ENCODE measurements at places on chromosomes 6 and 20.

DNA sequence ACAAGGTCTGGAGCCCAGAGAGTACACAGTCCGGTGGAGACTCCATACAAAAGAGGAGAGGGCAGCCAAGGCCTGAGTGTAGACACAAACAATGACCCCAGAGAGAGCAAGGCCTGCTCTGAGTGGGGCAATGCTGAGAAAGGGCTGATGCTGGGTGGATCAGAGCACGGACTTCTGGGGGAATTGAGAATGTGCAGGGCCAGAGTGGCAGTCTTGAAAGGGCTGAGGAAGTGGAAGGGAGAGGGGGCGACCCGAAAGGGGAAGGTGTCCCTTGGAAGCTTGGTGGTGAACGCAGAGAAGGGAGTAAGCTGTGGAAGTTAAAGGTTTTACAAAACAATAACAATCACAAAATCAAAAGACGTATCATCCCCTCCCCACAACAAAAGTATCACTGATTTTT, 12.0 kb upstream of the GRM4 start:
- no peak for DNase-seq

GRCh38 chr6:15893556-15894253, 230.9 kb upstream of the DTNBP1 start:
- DNase-seq: peak; percentile 76

- DNase-seq: peak; percentile 10
Observed at GRCh38 chr6:32627831-32628230, 9.4 kb upstream of the HLA-DQA1 start.

- DNase-seq: no peak
Observed at GRCh38 chr6:85096976-85097375, 332.6 kb upstream of the TBX18 start.

DNA sequence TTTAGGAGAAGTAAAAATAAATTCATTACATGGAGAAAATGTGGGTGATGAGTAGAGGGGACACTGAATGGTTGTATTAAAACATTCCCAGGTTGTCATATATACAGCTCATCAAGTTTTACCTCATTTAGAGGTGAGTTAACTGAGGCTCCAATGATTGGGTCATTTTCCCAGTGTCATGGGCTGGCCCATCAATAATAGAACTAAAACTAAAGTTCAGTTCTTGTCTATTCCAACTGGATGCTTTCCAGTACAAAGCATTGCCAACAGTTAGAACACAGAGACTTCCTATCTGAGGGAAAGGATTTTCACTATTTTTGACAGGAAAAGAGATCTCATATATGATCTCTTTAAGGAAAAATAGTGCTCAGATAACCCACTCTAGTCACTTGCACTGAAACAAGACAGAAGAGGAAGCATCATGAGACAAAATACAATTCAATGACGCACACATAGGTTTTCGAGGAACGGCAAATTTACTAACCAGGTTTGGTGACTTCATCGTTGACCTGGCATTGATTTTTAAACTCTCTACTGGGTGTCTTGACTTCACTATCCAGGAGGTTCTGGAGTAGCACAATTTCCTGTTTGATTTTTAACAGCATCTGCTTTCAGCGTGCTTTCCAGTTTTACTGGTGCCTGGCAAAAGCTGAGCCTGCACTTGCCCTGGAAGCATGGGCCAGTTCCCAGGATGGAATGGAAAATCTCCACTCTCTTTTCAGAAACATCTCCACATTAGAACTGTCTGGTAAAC, 195.5 kb upstream of the FBXL4 start:
- DNase-seq: no peak

GRCh38 chr6:12419631-12420272, 129.6 kb downstream of the EDN1 start:
- no peak for DNase-seq

DNA sequence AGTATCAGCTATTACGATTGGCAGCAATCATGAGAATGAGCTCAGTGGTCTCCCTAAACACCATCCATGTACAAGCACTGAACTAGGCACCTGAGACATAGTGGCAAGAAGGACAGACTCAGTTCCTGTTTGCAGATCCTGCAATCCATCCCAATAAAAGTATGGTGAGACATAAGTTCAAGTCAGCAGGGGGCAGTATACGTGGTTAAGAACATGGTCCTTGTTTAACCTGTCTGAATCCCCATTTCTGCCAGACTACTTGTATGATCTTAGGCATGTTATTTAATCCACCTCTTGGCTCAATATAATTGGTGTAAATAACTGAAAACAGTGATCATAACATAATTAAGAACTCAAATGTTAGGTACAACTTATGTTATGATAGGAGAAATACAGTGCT, 33.2 kb upstream of the PNISR start:
- DNase-seq: peak; percentile 25

DNA sequence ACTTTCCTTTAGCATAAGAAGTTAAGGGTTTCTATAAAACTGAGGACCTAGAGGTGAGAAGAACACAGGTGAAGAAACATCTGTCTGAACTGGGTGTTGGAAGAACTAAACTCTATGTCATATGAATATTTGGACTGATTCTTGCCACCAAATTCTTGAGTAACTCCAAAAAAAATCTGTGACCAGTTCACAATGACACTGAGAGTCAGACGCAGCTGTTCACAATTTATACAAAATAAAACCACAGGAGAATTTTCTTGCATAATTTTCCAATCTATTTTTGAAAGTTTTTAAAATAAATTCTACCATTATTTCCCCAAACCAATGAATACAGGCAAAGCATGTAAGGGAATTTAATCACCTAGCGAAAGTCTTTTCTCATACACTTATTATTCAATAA, 148.1 kb upstream of the TCF21 start:
- no peak for DNase-seq

GRCh38 chr20:62461157-62461556, 14.6 kb downstream of the GATA5 start:
- DNase-seq: no peak

DNA sequence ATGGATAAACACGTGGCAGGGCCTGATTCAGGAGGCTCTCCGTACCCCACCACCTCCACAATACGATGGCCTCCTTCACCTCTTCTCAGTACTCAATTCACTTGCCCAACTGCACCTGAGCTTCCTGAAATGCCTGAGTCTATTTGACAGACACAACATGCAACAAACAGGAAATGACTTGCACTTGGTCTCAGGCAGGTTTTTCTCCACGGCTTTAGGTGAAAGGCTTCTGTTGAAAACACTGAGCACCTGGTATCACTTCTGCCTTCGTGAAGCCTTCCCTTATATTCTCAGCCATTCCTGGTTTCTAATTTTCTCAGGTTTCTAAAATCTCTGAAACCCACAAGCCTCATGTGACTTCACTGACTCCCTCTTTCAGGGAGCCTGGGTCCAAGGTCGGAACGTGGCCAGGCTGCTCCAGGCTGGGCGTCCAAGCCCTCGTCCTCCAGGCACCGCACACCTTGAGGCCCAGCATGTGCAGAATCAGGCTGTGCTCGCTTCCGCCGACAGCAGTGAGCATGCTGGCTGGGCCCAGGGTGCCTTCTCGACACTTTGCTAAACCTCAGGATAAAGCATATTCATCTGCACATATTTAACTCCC, 34.7 kb downstream of the TAF4 start:
- DNase-seq: peak; percentile 41

DNA sequence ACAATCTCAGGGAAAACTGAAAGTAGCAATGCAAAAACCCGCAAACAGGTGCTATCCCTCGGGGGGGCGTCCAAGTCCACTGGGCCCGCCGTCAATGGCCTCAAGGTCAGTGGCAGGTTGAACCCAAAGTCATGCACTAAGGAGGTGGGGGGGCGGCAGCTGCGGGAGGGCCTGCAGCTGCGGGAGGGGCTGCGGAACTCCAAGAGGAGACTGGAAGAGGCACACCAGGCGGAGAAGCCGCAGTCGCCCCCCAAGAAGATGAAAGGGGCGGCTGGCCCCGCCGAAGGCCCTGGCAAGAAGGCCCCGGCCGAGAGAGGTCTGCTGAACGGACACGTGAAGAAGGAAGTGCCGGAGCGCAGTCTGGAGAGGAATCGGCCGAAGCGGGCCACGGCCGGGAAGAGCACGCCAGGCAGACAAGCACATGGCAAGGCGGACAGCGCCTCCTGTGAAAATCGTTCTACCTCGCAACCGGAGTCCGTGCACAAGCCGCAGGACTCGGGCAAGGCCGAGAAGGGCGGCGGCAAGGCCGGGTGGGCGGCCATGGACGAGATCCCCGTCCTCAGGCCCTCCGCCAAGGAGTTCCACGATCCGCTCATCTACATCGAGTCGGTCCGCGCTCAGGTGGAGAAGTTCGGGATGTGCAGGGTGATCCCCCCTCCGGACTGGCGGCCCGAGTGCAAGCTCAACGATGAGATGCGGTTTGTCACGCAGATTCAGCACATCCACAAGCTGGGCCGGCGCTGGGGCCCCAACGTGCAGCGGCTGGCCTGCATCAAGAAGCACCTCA, 166.3 kb downstream of the DTNBP1 start:
- no peak for DNase-seq

DNA sequence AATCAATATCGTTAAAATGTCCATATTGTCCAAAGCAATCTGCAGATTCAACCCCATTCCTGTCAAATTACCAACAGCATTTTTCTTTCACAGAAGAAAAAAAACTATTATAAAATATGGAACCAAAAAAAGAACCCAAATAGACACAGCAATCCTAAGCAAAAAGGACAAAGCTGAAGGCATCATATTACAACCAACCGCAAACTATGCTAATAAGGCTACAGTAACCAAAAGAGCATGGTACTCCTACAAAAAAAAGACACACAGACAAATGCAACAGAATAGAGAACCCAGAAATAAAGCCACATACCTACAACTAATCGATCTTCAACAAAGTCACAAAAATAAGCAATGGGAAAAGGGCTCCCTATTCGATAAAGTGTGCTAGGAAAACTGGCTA, 49.2 kb downstream of the RNGTT start:
- no peak for DNase-seq

GRCh38 chr6:16676978-16677377, 84.3 kb downstream of the ATXN1 start:
- DNase-seq: no peak

GRCh38 chr6:107600936-107601335, 111.0 kb downstream of the SOBP start:
- no peak for DNase-seq

GRCh38 chr6:42083530-42083929, 33.2 kb downstream of the TAF8 start:
- no peak for DNase-seq

GRCh38 chr6:111069382-111070104, 17.8 kb upstream of the SLC16A10 start:
- DNase-seq: no peak

DNA sequence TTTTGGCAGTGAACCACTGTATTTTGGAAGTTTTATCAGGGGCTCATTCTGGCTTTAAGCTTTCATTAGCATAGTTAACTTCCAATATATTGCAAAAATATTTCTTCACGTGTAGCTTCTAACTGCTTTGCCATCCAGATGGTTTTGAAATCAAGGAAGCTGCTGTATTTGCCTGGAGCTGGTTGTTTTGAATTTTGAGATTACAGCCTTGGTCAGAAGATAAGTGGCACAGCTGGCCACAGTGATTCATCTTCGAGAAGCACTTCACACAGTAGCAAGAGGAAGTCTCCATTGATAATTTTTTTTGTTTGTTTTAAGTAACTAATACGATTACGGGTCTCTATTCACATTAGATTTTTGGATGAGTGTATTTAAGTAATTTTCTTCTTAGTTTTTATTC, 3.8 kb downstream of the APCDD1L start:
- DNase-seq: no peak

GRCh38 chr6:43766964-43767461, 3.0 kb upstream of the VEGFA start:
- no peak for DNase-seq

DNA sequence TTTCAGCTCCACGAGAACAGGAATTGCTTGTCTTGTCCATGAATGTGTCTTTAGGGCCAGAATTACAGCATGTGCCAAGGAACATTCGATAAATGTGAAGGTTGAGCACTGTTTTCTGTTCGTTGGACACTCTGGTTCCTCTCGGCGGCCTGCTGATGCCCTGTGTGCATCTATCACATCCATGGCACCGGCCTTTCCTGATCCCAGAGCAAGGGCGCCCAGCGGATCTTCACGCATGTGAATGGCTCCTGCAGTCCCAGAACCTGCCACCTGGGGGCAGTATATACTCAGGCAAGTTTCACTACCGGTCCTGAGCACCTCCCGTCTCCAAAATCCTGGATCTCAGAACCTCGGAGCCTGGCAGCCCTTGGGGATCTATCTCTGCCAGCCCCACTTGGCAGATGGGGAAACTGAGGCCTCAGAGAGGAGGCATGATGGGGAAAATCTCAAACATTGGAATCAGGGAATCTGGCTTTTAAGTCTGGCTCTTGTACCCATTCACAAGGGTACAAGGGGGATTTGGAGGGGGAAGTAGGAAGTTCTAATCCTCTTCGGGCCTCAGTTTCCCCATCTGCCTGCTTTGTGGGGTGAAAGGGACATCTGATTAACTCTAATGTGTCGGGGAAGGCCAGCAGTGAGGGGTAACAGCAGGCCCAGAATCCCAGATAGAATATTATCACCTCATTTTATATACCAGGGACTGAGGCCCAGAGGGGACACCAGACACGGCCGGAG, 4.3 kb upstream of the CEBPB start:
- peak; percentile 77 for DNase-seq

- DNase-seq: no peak
Observed at GRCh38 chr6:30685157-30686008, 1.1 kb downstream of the PPP1R18 start.

DNA sequence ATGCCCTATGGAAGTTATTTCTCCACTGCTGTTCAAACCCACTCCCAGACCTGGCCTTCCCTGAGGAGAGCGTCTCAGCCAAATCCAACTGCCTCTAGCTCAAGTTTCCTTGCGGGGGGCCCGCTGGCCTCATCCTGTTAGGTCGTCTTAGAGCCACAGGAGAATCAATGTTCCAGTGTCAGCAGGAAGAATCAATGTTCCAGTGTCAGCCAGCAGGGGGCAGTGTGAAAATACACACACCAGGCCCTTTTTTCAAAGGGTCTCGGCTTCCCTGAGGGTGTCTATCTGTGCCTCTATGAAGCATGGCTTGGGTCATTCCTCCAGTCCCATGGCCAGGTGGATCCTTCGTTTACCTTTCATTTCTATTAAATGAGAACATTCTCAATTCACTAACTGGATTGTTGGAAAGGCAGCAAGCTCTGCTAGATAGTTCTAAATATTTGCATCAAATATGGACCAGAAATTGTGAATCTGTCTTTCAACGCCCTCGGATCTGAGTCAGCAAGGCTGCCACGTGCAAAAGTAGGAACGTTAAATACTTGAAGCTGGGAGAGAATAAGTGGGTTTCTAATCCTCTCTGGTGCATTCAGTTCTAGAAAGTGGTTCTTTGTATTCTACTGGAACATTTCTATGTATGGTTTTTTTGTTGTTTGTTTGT, 19.2 kb downstream of the PRND start:
- no peak for DNase-seq

GRCh38 chr6:81547149-81547548, 205.3 kb downstream of the TENT5A start:
- DNase-seq: no peak

DNA sequence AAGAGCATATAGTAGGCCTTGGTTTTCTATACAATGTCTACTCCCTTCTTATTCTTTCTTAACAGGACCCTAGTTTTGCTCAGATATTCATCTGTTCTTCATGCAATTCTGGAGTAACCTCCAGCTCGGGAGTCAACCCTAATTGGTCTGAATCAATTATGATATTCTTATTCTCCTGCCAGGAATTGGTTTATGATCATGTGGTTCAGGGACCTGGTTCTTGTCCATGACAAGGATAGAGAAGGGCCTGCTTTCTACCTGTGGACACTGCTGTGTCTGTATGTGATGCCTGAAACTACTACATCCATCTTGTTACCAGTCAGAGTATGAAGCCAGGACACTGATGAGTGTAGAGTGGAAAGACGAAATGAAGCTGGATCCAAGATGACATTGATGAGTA, 24.4 kb upstream of the FAM184A start:
- no peak for DNase-seq
